ENCODE measurements at places on chromosomes 1 and 21.

- DNase-seq, result no peak
Observed at GRCh38 chr21:44405091-44405947, 50.0 kb upstream of the LRRC3 start.

- no peak for DNase-seq
Observed at GRCh38 chr21:27515676-27516075, 548.8 kb upstream of the ADAMTS5 start.

GRCh38 chr1:29232387-29232786 lies 1.7 kb upstream of the MECR start:
- no peak for DNase-seq

DNA sequence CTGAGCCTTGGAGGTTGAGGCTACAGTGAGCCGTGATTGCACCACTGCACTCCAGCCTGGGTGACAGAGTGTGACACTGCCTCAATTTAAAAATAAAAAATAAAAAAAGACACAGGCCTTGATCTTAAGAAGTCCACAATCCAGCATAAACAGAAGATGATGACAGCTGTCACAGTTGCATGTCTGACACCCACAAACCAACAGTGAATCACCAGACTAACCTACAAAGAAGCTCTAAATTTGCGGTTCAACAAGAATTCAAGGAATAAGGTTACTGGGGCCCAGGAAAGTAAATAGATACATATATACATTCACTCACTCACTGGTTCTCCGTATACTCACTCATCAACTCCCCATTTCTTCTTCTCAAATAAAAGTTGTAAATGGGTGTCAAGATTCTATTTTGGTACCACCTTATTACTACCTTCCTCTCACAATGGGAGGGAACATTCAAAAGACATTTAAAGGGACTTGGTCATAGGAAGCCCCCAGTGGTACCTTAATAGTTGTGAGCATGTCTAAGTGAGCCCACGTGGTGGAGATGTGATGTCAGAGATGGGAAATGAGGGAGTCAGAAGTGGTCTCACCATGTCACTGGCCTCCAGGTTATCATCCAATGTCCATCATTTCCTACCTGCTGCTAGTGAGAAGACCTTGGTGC lies 66.9 kb upstream of the PRDX6 start:
- DNase-seq, result peak; percentile 35

DNA sequence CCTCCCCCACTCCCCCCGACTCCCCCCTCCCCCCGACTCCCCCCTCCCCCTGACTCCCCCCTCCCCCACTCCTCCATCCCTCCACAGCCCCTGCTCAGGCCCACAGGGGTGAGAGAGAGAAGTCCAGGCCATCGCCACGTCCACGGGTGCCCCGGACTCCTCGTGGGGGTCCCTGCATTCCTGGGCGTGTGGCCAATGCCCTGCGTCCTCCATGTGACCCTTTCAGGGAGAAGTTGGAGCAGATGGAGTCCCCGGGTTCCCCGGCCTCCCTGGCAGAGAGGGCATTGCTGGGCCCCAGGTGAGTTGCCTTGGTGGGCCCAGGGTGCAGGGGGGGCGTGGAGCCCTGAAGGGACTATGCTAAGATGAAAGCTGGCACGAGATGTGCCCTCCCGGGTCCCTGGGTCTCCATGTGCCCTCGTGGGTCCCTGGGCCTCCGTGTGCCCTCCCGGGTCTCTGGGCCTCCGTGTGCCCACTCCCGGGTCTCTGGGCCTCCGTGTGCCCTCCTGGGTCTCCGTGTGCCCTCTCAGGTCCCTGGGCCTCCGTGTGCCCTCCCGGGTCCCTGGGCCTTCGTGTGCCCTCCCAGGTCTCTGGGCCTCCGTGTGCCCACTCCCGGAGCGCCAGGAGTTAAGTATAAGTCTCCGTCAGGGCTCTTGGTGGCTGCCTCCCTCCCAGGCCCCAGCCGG lies 52.0 kb downstream of the SLC19A1 start:
- no peak for DNase-seq

DNA sequence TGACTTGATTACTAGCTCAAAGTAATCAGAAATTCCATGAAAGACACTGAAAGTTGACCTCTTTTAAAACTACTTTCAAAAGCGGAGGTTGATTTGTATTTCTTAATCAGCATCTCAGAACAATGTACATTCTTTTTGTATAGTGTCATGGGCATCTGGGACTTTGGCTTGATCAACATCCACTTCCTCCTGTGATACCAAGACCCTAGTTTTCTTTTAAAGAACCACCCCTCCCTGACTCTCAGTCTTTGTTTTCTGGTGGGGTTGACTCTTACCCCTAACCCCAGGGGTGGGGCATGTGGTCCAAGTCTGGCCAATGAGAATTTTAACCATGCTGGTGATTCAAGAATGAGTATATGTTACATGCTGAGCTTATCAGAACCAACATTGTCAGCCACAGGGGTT lies 21.7 kb upstream of the IRF2BP2 start:
- no peak for DNase-seq

DNA sequence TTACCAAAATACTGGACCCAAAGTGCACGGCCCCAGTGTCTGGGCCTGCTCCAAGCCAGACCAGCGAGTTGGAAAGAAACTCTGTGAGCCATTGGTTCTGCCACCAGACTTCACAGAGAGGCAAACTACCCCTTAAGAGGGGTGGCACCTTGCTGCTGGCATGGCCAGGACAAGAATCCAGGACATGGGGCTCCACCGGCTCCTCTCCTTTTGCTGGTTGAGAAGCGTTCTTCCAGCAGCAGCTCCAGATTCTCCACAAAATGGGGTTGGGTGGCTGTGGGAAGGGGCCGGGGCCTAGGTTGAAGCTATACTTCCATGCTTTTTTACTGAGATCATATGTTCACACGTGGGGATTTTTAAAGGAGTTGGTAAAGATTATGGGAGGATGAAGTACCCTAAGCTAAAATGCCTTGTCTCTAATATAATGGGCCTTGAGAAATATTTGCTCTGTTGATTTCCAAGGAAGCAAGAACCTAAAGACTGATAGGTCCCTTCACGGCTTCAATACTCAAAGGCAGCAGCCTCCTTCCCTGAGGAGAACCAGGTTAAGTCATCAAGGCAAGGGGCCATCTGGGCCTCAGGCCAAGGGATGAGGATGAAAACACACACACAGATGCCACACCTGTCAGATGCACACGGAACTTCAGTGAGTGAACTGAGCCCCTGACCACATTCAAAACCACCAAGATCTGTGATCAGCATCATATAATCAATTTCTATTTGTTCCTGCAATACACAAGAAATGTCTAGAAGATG lies 3.1 kb downstream of the C1orf198 start:
- no peak for DNase-seq

DNA sequence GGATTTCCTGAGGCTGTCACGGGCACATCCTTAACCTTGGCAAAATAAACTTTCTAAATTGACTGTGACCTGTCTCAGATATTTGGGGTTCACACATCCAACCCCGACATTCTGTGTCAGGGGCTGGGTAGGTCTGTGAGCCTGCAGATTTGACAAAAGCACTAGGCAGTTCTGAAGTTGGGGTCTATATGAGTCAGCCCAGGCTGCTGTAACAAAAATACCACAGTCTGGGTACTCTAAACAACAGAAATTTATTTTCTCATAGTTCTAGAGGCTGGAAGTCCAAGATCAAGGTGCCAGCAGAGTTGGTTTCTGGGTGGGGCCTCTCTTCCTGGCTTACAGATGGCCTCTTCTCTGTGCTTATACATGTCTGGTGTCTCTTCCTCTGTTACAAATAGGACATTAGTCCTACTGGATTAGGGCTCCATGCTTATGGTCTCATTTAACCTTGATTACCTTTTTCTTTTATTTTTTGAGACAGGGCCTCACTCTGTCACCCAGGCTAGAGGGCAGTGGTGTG lies 3.0 kb upstream of the CPLANE2 start:
- DNase-seq, result no peak

DNA sequence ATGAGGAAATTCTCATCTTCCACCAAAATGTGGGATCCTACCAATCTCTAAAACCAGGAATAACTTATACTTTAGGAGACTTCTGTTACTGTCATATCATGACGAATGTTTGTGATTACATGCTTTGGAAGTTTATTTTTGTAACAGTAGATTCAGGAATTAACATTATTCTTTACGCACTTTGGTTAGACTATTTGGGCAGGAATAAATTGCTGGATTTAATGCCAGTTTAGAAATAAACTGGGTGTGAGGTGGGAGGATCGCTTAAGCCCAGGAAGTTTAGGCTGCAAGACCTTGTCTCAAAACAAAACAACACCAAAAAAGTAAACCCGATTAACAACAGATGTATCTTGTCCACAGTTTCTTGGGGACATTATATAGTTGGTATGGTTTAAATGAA lies 52.1 kb downstream of the MIGA1 start:
- no peak for DNase-seq

- no peak for DNase-seq
Observed at GRCh38 chr21:39377444-39378050, 28.7 kb upstream of the HMGN1 start.

GRCh38 chr1:232443372-232443771 lies 186.6 kb downstream of the SIPA1L2 start:
- DNase-seq, result no peak

GRCh38 chr1:57158604-57158998 lies 192.8 kb upstream of the C8B start:
- DNase-seq, result no peak

DNA sequence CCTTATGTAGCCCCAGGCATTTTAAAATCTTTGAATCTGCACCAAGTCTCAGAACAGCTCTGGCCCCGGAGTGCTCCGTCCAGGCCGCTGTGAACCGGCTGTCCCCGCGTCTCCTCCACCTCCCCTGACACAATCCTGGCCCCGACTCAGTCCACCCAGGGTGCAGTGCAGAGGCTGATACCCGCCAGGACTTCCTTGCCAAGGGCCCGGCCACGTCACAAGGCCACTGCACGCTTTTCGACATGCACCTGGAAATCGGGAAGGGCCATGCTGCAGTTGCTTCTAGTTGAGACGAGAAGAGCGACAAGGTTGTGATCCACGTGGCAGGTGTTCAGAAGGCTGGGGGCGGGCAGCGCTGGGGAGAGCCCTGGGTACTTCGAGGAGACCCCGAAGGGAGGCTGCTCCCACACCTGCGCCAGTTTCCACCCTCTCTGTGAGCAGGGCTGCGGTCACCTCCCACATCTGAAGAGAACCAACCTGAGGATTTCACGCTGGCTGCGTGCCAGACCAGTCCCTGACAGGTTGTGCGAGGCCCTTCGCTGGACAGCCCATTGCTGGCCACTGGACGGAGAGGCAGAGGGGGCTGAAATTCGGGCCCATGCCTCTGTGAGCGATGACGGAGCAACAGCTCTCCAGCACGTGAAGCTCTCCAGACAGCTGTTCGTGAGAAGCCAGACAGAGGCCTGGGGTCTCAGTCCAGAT lies 6.7 kb downstream of the VWA1 start:
- DNase-seq, result no peak

DNA sequence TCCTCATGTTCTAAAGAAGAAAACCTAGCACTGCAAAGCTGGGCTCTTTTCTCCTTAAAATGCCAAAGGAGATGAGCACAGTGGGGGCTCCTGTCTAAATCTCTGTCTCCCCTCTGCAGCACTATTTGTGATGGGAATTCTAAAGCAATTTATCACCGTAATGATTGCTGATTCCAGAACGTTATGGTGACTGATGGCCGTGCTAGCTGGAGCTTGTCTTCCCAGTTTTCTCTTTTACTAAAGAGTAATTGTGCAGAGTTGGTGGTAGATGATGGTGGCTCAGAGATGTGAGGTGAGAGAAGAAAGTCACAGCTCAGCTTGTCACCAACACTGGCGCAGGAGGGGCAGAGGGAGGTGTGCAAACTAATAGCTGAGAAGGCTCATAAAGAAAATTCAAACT lies 60.7 kb upstream of the ATP2B4 start:
- DNase-seq, result no peak

DNA sequence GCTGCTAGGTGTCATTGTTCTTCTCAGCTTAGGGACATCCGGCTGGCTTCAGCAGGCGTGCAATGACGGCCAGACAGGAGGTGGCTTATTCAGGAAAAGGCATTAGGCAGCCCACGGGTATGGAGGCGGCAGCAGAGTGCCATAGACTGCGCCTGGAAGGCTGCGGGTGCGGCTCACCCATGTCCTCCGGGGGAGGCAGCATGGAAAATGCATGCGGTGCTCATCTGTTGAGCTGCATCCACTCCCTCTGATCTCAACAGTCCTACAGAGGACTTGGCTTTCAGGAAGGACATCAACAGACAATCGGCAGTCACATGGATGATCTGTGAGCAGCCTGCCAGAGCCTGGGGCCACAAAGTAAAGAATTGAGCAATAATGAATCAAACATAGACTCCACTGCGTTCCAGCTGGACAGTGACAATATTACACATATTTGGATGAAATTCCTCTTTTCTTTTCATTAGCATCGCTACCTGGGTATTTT lies 42.9 kb downstream of the UMODL1 start:
- DNase-seq, result no peak

- peak; percentile 58 for DNase-seq
Observed at GRCh38 chr1:110053552-110054428, 16.7 kb downstream of the ALX3 start.

DNA sequence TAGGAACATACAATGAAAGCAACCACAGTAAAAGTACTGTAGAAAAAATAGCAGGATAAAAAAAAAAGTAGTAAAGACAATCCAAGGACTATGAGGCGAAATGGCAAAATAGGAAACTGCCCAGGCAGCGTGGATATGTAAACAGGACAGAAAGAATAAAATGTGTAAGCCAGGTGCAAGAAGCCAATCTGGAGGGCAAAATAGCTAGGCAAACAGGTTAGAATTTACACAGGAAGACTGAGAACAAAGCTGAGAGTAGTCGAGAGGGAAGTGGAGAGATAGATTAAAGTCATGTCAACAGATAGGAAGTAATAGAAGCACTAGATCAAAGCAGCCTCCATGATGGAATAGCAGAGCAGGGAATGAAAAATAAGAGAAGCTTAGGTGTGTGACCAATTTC lies 124.2 kb upstream of the B3GALT2 start:
- DNase-seq, result no peak

GRCh38 chr1:197467881-197468280 lies 199.8 kb downstream of the CRB1 start:
- no peak for DNase-seq

- DNase-seq, result no peak
Observed at GRCh38 chr1:91757763-91758460, 128.0 kb downstream of the TGFBR3 start.

DNA sequence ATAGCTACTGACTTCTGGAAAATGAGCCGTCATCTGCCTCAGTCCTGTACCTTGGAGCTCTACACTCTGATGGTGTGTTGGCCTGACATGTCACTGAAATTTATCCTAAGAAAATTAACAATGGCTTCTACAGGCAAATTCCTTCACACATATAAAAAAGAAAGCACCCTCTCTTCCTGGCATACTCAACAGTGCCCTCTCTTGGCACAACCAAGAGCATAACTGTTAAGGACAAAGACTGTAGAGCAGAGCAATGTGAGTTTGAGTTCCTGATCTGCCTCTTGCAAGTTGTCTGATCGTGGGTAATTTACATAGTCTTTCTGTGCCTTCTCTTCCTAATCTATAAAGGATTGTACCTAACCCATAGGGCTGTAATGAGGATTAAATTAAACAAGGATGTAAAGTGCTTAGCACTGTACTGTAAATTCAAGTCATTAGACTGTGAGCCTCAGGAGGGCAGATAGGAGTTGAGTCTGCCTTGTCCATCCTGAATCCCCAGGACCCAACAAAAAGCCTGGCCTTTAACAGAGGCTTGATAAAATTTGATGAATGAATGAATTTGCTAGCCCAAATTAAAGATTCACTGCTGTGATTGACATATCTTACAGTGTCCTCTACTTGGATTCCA lies 83.5 kb downstream of the SYF2 start:
- peak; percentile 31 for DNase-seq

- DNase-seq, result peak; percentile 61
Observed at GRCh38 chr1:226738995-226739695, at the start of gene ITPKB. TSS of gene ITPKB (minus strand) at chr1:226739282. CDS start at chr1:226737458, 1,824 bp downstream.

Measured in stimulated activated naive CD8-positive, alpha-beta T cell treated with anti-CD3 and anti-CD28 coated beads, Interleukin-15, amount 100 ng/mL, for 72 hours (primary cell).